Mesendoderm (in vitro differentiated cells): ENCODE measurements at places on chromosomes 12 and 14.

DNA sequence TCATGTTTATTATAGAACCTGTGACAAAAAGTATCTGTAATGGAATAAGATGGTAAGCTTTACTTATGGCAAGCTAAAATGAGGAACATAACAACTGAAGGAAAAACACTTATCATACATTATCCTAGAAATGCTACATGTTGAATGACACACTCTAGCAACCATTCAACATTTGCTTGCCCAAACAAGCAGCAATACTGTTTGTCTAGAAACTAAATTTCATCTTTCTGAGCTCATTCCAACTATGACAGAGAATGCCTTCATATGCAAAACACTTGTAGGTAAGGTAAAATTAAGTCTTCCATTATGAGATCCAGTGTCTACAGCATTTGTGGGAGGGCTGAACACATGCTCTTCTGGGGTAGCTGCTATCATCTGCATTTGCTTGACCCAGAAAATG is 108.1 kb downstream of the MDGA2 start:
- no peaks in the 10 kb centered on the region for H3K36me3 ChIP-seq
- H3K4me3 ChIP-seq, result no peak overlapping the region
- no peak overlapping the region for H3K27ac ChIP-seq
- no peak for DNase-seq
- no peaks in the 10 kb centered on the region for H3K4me1 ChIP-seq

GRCh38 chr14:49220492-49220891 is 365.7 kb downstream of the RPS29 start:
- H3K4me1 ChIP-seq, result no peaks in the 10 kb centered on the region
- no peak for DNase-seq
- H3K27me3 ChIP-seq, result no peaks in the 10 kb centered on the region
- no peak overlapping the region for H3K27ac ChIP-seq
- no peaks in the 10 kb centered on the region for H3K36me3 ChIP-seq
- H3K4me3 ChIP-seq, result no peak overlapping the region

DNA sequence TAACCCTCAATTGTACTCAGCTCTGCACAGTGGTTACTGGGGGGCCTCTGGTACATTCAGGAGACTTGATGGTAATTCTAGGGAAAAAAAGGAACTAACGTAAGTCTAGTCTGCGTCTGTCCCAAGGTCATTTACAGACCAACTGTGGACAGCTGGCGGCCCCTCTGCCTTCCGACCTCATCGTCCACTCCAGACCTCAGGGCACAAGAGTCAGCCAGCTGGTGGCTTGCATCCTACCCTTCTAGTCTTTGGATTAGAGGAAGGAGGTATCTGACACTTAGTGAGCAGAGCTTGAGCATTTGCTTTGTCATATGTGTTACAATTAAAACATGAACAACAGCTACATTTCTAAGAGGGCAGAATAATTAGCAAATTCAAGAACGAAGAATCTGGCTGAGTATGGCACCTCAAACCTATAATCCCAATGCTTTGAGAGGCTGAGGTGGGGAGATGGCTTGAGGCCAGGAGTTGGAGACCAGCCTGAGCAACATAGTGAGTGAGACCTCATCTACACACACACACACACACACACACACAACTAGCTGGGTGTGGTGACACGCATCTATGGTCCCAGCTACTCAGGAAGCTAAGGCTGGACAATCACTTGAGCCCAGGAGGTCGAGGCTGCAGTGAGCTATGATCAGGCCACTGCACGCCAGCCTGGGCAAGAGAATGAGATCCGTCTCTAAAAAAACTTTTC is 36.5 kb downstream of the SSH1 start:
- no peaks in the 10 kb centered on the region for H3K27me3 ChIP-seq
- H3K4me3 ChIP-seq, result no peak overlapping the region
- no peaks in the 10 kb centered on the region for H3K36me3 ChIP-seq
- peaks cover 3% of the 10 kb centered on the region for H3K4me1 ChIP-seq

DNA sequence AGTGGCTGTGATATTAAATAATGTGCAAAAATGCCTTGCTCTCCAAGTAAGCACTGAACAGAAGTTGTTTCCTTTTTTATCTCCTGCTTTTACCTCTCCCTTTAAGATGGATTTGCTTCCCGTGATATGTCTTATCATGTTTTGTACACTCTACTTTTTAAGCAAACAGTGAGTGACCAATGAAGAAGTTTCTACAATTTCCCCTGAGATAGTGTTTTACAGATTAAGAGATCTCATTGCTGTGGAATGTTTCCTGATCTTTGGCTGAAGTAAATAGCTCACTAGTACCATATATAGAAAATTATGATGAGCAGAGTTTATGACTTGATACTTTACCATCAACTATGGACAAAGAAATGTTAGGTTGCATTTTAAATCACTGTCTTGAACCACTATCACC is 184.8 kb upstream of the PDE3A start:
- H3K27me3 ChIP-seq, result no peaks in the 10 kb centered on the region
- H3K4me3 ChIP-seq, result no peak overlapping the region
- H3K27ac ChIP-seq, result no peak overlapping the region
- H3K4me1 ChIP-seq, result no peaks in the 10 kb centered on the region
- no peak for DNase-seq
- no peaks in the 10 kb centered on the region for H3K36me3 ChIP-seq

DNA sequence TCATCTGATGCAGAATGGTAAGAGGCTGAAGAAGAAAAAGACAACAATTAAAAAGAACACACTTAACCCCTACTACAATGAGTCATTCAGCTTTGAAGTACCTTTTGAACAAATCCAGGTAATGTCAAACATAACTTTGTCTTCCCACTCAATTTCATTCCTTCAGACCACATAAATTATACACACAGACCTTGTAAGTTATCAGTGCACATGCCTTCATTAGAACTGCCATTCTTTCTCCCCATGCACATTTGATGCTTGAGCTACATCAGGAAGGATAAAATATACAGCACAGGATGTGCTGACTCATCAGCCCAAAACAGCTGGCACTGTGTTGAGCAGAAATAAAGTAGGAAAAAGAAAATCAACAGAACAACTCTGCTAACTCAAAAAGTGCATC is 246.7 kb downstream of the PAWR start:
- H3K27me3 ChIP-seq, result no peaks in the 10 kb centered on the region
- H3K27ac ChIP-seq, result no peak overlapping the region
- H3K36me3 ChIP-seq, result no peaks in the 10 kb centered on the region
- no peak overlapping the region for H3K4me3 ChIP-seq
- no peak for DNase-seq

- H3K36me3 ChIP-seq, result no peaks in the 10 kb centered on the region
- DNase-seq, result no peak
- H3K27me3 ChIP-seq, result no peaks in the 10 kb centered on the region
- peaks cover 3% of the 10 kb centered on the region for H3K4me1 ChIP-seq
- H3K4me3 ChIP-seq, result no peak overlapping the region
- H3K27ac ChIP-seq, result no peak overlapping the region
These were observed 13.7 kb upstream of the FBXL14 start for GRCh38 chr12:1607940-1608712.

DNA sequence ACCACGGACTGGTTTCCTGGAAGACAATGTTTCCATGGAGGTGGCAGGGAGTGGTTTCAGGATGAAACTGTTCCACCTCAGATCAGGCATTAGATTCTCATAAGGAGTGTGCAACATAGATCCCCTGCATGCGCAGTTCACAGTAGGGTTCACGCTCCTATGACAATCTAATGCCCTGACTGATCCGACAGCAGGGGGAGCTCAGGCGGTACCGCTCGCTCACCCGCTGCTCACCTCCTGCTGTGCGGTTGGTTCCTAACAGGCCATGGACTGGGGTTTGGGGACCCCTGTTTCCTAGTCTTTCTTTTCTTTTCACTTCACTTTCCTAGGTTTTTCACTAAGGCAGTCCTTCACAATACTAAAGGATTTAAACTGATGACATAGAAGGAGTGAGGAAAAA is 39.6 kb downstream of the GUCY2C start:
- no peak overlapping the region for H3K27ac ChIP-seq
- no peaks in the 10 kb centered on the region for H3K27me3 ChIP-seq
- H3K36me3 ChIP-seq, result no peaks in the 10 kb centered on the region
- H3K4me1 ChIP-seq, result peaks cover 2% of the 10 kb centered on the region
- no peak overlapping the region for H3K4me3 ChIP-seq

DNA sequence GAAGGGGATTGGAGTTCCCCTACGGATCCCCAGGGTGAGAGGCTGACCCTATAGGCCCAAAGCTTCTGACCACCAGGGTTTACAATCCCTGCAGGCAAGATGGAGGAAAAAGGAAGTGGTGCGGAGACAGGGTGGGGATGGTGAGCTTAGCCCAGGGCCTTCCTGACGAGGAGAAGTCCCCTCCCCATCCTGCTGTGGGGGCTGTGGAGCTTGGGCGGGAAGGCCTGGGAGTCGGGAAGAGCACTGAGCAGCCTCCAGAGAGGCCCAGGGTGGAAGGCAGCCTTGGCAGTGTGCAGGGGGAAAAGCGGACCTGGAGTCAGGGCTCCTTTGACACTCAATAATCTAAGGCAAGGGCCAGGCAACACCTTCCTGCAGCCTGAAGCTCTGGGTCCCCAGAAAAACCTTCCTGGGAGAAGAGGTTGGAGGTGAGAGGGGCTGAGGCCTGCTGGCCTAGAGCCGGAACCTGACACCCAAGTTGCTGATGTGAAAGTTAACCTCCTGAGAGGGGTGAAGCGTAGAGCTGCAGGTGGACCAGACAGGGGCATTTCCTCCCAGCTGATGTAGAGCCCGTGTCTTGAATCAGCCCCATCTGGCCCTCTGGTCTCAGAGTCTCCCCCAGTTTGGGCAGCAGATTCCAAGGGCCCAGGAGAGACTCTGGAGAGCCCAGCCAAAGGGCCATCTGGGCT is 6.0 kb downstream of the HDAC7 start:
- H3K4me1 ChIP-seq, result peaks cover 64% of the 10 kb centered on the region
- H3K27me3 ChIP-seq, result no peaks in the 10 kb centered on the region
- no peak overlapping the region for H3K4me3 ChIP-seq
- H3K36me3 ChIP-seq, result no peaks in the 10 kb centered on the region
- DNase-seq, result peak; percentile 89
- H3K27ac ChIP-seq, result peak overlapping the region; percentile 79

GRCh38 chr14:96666088-96666487 is 131.1 kb upstream of the VRK1 start:
- H3K27ac ChIP-seq, result no peak overlapping the region
- no peaks in the 10 kb centered on the region for H3K27me3 ChIP-seq
- no peak overlapping the region for H3K4me3 ChIP-seq
- no peaks in the 10 kb centered on the region for H3K36me3 ChIP-seq
- no peak for DNase-seq
- peaks cover 3% of the 10 kb centered on the region for H3K4me1 ChIP-seq

DNA sequence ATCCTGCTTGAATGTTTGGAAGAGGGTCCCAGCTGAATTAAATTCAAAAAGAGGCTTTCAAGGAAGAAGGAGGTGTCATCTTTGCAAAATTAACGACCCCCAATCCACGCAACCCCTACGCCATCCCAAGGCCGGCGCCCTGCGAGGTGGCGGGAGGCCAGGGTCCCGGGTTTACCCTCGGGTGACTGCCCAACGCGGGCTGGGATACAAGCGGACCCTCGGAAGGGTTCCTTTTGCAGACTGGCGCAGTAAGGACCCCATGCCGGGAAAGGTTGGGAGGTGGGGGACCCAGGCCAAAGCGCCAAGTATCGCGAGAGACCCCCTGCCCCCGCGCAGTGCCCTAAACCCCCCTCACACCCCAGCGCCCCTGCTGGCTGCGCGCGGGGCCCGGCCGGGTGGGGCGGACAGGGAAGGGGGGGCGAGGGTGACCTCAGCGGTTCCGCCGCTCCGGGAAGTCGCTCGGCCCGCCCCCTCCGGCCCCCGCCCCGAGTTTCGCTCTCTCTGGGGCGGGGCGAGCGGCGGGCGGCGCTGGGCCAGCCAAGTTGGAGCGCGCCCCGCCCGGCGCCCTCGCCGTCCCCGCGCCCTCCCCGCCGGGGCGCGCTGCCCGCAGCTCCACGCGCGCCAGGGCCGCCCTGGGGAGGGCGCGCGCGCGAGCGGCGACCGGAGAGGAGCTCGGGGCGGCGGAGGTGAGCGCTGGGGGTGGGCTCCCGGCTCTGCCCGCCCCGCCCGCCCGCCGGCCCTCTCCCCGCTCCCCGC is 708 bp upstream of the ZBTB42 start:
- DNase-seq, result peak; percentile 73
- H3K36me3 ChIP-seq, result no peaks in the 10 kb centered on the region
- H3K27me3 ChIP-seq, result peaks cover 7% of the 10 kb centered on the region
- H3K4me1 ChIP-seq, result peaks cover 4% of the 10 kb centered on the region
- H3K4me3 ChIP-seq, result peak overlapping the region; percentile 55

DNA sequence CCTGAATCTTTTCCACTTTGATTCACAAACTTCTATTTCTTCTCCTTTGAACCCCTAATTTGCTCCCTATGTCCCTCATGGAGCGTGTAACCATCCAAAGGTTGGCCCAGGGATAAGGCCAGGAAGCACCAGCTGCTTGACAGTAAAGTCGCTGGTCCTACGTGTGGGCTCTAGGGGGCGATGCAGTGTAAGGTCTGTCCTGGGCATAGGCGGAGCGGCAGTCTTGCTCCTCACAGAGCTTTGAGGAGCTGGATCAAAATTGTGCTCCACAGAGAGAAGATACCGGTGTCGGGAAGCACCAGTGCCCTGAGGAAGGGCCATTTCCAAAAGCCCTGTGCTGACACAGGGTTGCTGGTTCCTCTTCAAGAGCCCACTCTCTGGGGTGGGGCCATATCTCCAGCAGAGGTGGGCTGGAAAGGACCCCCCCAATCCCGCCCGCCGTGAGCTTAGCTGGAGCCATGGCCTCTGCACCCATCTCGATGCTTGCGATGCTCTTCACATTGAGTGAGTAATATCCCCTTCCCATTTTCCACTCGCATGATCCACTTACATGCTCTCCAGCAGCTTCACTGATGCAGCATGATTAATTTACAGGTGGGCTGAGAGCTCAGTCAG is 49.9 kb upstream of the OR4E1 start:
- H3K36me3 ChIP-seq, result no peaks in the 10 kb centered on the region
- H3K4me3 ChIP-seq, result no peak overlapping the region
- H3K27ac ChIP-seq, result no peak overlapping the region
- no peaks in the 10 kb centered on the region for H3K27me3 ChIP-seq
- H3K4me1 ChIP-seq, result no peaks in the 10 kb centered on the region

GRCh38 chr12:57146092-57146491 is 1.3 kb downstream of the LRP1-AS start:
- H3K4me1 ChIP-seq, result no peaks in the 10 kb centered on the region
- H3K27ac ChIP-seq, result no peak overlapping the region
- DNase-seq, result no peak

- no peaks in the 10 kb centered on the region for H3K36me3 ChIP-seq
- no peaks in the 10 kb centered on the region for H3K4me1 ChIP-seq
- no peak for DNase-seq
- no peak overlapping the region for H3K27ac ChIP-seq
These were observed 31.8 kb upstream of the RAD51AP1 start for GRCh38 chr12:4506870-4507269.

DNA sequence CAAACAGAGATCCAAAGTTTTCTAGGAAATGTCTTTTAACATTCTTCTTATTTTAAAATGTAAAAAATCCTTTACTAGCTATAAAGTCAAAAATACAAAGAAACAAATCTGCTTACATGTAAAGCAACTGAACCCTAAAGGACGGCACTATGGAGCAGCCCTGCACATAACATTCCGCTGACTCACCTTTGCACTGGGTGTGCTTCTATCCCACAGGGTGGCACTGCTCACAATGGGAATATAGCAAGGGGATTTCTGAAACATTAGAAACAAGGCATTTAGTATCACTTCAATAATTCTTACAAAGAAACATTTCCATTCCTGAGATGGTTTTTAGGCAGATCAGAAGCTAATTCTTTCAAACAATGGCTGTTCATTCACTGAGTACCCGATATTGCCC is 94.3 kb downstream of the C12orf42 start:
- H3K4me3 ChIP-seq, result no peak overlapping the region
- no peaks in the 10 kb centered on the region for H3K36me3 ChIP-seq
